ENCODE measurements at places on chromosomes 4 and X. TPM values are rescaled to one million over a fixed set of nuclear protein-coding genes. Genes with fewer than 3 reads are reported as not detected.

GRCh38 chrX:41241962-41242361, 92.0 kb upstream of the DDX3X start:
- DNase-seq, result no peak

GRCh38 chr4:80078346-80079092, 5.5 kb upstream of the ANTXR2 start:
- DNase-seq, result no peak

Gene CT55
- total RNA-seq, result 1.5 TPM

- no peak for DNase-seq
Measured at GRCh38 chr4:30920043-30920442, 199.9 kb downstream of the PCDH7 start.

Measured in A172 (cell line).